ENCODE measurements at places on chromosomes 12 and 14.

GRCh38 chr14:90649083-90649482 is 167.1 kb downstream of the TTC7B start:
- DNase-seq: no peak

GRCh38 chr14:69459122-69459521 is 25.4 kb upstream of the PLEKHD1 start:
- no peak for DNase-seq

DNA sequence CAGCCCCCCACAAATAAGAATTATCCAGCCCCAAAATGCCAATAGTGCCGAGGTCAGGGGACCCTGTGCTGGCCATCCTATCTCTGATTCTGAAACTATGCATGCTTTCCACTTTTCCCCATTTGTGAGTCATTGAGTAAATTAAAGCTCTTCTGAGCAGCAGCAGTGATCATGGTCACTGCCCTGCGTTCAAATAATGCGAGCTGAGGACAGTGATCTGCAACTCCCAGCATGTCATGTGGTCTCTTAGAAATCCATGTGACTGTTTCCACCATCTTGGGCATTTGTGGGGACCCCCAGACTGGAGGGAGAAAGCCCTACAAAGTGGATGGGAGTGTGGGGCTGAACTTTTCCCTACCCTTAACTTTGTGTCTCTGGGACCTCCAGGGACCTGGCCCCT is 53.8 kb downstream of the C14orf132 start:
- DNase-seq: no peak

DNA sequence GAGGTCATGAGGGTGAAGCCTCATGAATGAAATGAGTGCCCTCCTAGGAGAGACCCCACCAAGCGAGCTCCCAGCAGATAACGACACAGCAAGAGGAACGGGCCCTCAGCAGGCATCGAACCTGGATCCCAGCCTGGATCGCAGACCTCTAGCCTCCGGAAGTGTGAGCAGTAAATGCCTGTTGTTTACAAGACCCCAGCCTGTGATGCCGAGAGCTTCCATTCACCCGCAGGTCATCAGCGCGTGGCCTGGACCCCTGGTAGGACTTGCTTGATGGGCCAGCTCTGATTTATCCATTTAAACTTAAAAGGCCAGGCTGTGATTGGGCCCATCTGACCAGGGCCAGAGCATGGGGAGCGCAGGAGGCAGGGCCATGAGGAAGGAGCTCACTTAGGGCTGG is 7.0 kb downstream of the TMEM179 start:
- no peak for DNase-seq

DNA sequence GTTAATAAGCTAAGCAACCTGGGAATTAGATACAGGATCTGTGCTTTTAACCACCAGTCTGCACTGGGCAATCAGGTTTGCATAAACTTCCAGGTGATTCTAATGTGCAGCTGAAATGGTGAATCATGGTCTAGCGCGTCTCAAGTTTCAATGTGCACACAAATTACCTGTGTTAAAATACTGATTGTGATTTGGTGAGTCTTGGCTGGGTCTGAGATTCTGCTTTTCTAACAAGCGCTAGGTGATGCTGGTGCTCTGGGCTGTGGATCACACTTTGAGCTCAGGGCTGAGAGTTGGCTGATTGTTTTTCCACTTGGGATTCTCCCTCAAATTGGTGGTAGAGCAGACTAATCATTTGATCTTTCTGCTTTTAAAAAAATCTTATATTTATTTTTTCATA is 124.8 kb downstream of the C12orf75 start:
- DNase-seq: no peak

GRCh38 chr12:114976372-114976771 is 292.4 kb upstream of the TBX3 start:
- no peak for DNase-seq

- DNase-seq: no peak
These were observed 39.1 kb downstream of the IQSEC3 start for GRCh38 chr12:105696-106095.

- DNase-seq: no peak
These were observed 646 bp downstream of the FBLN5 start for GRCh38 chr14:91946622-91947474.

- DNase-seq: no peak
These were observed 276.9 kb upstream of the SLC16A7 start for GRCh38 chr12:59318940-59319339.

- DNase-seq: no peak
These were observed 20.3 kb downstream of the PRICKLE1 start for GRCh38 chr12:42568952-42569915.

DNA sequence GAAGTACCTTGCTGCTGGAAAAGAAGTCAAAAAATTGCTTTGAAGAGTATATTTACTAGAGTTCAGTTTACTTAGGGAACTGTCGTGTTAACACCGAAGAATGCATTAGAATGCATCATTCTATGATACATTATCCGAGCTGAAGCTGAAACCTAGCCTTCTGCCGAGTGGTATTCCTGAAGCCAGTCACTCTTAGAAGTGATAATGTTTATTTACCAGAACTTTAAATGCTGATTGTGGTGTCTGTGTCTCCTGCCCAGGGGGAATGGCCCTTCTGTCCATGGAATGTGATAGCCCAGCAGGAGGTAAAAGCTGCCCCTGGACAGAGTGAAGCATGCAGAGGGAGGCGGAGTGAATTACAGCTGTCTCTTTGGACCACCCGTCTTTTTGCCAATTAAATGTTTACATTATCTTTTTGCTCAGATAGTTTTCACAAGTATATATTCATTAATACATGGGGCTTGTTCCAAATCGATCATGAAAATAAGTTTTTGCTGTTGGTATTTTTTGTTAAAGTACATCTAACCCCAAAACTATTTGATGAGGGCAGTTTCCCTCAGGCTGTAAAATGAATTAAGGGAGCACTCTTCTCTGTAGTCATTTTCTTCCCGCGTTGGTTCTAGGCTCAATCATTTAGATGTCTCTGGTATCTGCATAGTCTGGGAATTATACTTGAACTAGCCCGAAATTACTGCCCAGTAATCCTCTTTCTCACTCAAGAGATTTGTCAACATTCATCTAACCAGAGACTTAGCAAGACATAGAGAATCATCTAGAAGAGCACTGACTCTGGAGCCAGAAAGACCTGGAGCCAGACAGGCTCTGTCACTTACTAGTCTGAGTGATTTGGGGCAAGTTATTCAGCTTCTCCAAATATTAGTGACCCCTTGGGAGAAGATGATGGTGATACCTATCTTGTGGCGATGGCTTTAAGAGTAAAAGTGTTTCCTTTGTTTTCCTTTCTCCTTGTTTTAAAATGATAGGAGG is 147.6 kb downstream of the CRADD start:
- DNase-seq: no peak

DNA sequence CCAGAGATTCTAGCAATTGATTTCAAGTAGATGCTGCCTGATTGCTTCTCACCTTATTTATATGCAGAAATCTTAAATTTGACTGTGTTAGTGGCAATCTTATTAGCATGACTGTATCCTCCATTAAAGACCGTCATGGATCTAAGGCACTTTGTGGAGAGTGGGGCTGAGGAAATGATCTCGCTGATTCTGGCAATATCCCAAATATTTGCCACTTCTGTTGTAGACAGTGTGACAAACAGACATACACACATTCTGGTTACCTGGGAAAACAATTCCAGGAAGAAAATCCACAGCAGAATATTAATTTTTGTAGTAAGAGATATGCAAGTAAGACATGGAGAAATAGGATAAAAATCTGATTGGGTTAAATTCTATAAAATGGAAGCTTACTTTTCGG is 269.0 kb upstream of the G2E3 start:
- DNase-seq: no peak

GRCh38 chr12:116443821-116444589 is 115.2 kb upstream of the MAP1LC3B2 start:
- DNase-seq: no peak

GRCh38 chr14:26218861-26219260 is 379.0 kb downstream of the NOVA1 start:
- DNase-seq: no peak

GRCh38 chr12:70756791-70757190 is 119.6 kb upstream of the PTPRB start:
- DNase-seq: no peak

GRCh38 chr12:24499151-24500146 is 449.5 kb downstream of the BCAT1 start:
- no peak for DNase-seq

DNA sequence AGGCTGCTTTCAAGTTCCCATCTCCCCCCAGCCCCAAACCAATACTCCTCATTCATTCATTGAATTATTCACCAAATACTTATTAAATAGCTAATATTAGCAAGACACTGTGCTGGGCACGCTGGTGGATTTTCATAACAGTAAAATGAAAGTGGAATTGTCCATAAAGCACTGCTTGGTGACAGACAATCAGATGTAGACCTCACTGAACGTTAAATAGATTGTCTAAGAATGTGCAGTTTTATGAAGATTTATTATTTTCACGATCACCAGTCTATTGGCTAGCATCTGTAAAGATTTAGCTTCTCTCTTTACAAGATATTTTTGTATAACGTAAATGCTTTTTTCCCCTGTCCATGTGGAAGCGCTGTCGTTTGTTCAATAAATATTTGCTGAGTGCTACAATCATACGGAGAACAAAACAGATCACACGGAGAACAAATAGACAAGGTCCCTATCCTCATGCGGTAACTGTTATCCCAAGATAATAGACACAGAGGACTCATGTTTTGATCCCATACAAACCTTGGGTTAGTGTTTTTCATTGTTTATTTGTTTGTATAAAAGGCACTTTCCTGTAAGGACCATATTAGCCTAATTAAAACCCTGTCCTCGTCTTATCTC is 397.6 kb downstream of the BCAT1 start:
- no peak for DNase-seq

GRCh38 chr12:110846615-110847566 is at the start of gene CCDC63:
Gene CCDC63 (plus strand): TSS chr12:110846987. CDS start chr12:110852955, 5,968 bp downstream.
- DNase-seq: no peak

GRCh38 chr12:7162691-7163114 is 26.8 kb upstream of the PEX5 start:
- DNase-seq: no peak

GRCh38 chr12:98229540-98229924 is 285.9 kb upstream of the TMPO start:
- DNase-seq: no peak

DNA sequence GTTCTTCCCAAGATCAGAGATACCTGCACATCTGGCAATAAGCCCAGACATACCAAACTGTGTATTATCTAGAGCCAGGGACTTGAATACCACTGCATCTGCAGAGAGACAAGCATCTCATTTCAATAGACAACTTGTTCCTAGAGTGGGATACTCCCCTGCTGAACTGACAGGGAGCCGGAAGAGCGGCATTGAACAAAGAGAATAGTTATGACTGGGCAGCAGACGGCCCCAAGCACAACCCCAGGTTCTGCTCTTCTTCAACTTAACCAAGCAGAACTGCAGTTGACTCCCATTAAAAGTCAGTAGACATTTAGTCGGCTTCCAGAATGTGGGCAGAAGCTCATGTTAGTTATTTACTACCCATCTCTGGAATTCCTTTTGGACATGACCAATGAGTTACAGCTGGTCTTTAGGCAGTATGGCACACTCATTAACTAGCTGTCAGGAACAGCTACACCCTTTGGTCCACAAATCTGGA is 112.9 kb downstream of the HMGA2 start:
- DNase-seq: no peak

DNA sequence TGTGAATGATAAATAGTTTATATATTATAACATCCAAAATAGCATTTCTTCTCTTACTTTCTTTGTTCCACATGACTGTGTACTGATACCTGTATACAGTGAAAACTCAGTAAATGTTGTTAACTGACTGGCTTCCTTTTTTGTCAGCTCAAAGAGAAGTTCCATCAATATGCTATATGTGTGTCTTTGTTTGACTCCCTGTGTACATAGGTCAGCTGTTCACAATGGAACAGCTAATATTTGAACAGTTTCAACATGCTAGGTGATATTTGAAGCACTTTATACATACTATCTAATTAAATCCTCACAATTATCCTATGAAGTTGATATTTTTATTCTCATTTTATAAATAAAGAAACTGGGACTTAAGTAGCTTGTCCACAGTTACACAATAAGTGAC is 15.3 kb upstream of the KICS2 start:
- no peak for DNase-seq

- DNase-seq: no peak
These were observed 30.3 kb downstream of the TXNDC16 start for GRCh38 chr14:52522033-52522432.

DNA sequence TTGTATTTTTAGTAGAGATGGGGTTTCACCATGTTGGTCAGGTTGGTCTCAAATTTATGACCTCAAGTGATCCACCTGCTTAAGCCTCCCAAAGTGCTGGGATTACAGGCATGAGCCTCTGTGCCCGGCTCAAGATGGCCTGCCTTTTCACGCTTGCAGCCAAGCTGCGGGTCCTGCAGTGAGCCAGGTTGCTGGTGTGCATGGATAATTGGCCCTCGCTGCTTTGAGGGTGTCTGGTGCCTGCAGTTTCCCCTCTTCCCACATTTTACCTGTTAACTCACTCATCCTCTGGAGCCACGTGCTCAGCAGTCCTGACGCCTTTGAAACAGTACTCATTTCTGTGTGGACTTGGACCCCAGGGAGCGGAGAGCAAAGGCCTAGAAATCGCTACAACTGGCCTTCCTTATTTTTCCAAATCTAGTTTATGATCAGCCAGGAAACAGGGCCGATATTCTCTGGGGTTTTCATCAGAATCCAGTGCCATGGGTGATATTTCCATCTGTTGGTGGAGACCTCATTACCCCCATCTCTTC is 42.2 kb downstream of the TPCN1 start:
- no peak for DNase-seq

DNA sequence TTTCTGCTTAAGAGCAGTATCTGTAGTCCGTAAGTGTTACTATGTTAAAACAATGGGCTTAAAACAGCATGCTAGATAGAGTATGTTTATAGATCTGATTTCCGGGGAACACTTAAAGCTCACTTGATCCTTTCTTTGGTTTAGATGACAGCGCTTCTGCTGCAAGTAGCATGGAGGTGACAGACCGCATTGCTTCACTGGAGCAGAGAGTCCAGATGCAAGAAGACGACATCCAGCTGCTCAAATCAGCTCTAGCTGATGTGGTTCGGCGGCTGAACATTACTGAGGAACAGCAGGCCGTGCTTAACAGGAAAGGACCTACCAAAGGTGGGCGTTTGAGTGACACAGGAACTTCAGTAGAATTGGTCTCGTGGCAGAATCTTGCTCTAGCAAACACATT is 57.5 kb downstream of the EML1 start:
- DNase-seq: no peak

- DNase-seq: no peak
These were observed 135.3 kb downstream of the AEBP2 start for GRCh38 chr12:19574601-19575000.

GRCh38 chr12:109563291-109564284 is 9.7 kb downstream of the MMAB start:
- no peak for DNase-seq
